ENCODE measurements at places on chromosomes 16 and 17.

GRCh38 chr17:80419255-80419654 is 4.3 kb downstream of the ENDOV start:
- no peak for DNase-seq

DNA sequence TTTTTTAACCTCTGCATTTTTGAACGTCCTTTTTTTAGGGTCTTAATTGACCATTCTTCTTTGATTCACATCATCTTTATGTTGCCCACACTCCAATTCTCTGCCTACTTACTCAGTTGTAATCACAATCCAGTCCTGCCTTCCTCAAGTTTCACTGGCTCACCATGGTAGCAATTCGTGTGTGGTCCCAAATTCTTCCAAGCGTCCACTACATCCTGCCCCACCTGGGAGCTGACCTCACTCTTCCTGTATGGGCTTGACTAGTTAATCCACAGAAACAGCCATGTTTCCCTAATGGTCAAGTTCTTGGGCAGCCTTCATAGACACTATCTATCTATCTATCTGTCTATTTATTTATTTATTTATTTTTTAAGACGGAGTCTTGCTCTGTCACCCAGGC is 7.1 kb downstream of the TLCD2 start:
- DNase-seq = no peak

GRCh38 chr16:82017911-82018568 is 6.8 kb upstream of the SDR42E1 start:
- DNase-seq = no peak

DNA sequence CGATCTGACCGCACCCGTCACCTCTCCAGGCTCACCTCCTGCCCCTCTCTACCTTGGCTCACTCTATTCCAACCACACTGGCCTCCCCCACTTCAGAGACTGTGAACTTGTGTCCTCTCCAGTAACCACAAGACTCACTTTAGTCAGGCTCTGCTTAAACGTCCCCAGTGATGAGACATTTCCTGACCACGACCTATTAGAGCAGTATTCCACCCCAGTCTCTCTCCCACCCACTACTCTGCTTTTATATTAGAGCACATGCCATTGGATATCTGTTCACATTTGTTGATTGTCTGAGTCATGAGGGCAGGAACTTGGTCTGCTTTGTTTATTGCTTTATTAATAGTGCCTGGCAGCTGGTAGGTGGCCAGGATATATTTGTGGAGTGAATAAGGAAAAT is 20.1 kb downstream of the COX11 start:
- no peak for DNase-seq

GRCh38 chr16:88616320-88616719 is 22.1 kb upstream of the IL17C start:
- DNase-seq = no peak

DNA sequence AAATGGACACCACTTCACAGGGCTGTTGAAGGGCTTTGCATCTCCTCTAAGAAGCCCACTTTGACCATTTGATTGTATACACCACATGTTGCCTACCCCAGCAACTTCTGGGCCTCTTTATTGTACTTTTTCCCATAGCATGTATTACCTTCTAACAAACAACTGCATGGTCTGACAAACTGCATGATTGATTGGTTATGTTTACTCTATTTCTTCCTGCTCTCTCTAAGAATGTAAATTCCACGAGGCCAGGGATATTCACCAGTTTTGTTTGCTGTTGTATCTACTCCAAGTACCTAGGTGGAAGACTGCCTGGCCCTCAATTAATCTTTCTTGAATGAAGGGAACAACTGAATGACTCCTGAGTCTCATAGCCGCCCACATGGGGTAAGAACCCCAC is 22.2 kb upstream of the BBS2 start:
- DNase-seq = no peak

- DNase-seq = no peak
Measured at GRCh38 chr16:23382279-23382678, 70.7 kb downstream of the COG7 start.

GRCh38 chr17:19713462-19713861 is 2.9 kb downstream of the SLC47A2 start:
- peak; percentile 18 for DNase-seq

DNA sequence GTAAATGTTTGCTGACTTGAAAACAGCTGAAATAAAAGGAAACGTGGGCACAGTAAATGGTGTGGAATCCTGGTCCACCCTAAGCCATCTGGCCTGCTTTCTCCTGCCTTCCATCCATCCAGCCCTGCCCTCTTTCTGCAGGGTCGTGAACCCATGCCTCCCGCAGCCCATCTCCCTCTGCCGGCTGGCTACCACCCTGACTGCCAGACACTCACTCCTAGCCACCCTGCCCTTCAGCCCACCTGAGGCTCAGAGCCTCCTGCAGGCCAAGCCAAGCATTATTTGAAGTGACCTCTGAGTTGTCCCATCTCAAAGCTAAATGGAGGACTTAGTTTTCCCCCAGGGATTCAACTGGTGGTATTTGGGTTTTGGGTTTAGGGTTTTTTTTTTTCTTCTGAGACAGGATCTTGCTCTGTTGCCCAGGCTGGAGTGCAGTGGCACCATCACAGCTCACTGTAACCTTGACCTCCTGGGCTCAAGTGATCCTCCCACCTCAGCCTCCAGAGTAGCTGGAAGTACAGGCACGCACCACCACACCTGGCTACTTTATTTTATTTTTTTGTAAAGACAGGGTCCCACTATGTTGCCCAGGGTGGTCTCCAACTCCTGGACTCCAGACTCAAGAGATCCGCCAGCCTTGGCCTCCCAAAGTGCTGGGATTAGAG is 8.4 kb downstream of the ZDHHC1 start:
- DNase-seq = no peak

GRCh38 chr16:31331141-31331764 is 23.7 kb upstream of the ITGAX start:
- DNase-seq = no peak

DNA sequence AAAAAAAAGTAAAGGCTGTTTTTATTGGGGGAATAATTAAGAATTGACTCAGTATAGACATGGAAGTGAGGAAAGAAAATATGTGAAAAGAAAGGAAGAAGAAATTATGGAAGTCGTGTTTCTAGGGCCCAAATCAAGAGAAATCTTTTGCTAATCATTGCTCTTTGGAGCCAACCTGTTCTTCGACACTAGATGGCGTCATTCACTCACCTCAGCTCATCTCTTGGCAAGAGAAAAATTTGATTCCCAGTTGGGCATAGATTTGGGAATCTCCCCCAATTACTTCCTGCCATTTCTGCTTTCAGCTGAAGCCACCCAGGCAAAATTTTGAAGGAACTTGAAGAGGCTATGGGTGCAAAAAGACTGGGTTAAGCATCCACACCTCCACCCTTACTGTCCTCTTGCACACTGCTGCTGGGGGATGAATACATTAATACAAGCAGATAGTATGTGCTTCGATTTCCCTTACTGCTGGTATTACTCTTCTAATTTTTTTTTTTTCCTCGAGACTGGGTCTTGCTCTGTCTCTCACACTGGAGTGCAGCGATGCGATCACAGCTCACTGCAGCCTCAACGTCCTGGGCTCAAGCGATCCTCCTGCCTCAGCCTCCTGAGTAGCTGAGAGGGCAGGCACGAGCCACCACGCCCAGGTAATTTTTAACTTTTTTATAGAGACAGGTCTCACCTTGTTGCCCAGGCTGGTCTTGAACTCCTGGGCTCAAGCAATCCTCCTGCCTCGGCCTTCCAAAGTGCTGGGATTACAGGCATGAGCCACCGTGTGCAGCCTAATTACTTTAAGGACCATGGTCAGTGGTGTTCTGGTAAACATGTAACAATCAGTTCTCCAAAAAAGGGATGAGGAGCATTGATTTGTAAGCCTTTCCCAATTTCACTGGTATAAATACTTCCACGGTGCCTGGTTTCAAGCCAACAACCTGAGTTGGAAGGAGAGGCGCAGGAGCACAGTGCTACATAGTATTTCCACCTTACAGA is 13.5 kb downstream of the PSMD7 start:
- DNase-seq = peak; percentile 29

GRCh38 chr16:89423681-89424260 is 66.6 kb downstream of the ANKRD11 start:
- no peak for DNase-seq

DNA sequence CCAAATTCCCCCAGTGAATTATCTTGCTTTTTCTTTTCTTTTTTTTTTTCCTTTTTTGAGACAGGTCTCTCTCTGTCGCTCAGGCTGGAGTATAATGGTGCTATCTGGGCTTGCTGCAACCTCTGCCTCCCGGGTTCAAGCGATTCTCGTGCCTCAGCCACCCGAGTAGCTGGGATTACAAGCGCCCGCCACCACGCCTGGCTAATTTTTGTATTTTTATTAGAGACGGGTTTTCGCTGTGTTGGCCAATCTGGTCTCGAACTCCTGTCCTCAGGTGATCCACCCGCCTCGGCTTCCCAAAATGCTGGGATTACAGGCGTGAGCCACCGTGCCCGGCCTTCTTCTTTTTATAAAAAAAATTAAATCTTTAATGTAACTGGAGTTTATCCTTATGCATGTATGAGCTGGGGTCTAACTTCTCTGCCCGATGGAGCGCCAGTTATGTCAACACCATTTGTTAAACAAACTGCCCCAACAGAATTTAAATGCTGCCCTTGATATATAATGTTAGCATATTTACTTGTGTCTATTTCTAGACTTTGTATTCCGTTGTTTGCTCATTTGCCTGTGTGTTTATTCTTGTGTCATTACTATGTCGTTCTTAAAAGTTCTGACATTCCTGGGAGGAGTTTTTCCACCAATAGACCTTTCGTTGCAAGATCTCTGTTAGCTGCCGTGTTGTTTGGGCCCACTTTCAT is 535 bp upstream of the AURKB start:
- DNase-seq = no peak

DNA sequence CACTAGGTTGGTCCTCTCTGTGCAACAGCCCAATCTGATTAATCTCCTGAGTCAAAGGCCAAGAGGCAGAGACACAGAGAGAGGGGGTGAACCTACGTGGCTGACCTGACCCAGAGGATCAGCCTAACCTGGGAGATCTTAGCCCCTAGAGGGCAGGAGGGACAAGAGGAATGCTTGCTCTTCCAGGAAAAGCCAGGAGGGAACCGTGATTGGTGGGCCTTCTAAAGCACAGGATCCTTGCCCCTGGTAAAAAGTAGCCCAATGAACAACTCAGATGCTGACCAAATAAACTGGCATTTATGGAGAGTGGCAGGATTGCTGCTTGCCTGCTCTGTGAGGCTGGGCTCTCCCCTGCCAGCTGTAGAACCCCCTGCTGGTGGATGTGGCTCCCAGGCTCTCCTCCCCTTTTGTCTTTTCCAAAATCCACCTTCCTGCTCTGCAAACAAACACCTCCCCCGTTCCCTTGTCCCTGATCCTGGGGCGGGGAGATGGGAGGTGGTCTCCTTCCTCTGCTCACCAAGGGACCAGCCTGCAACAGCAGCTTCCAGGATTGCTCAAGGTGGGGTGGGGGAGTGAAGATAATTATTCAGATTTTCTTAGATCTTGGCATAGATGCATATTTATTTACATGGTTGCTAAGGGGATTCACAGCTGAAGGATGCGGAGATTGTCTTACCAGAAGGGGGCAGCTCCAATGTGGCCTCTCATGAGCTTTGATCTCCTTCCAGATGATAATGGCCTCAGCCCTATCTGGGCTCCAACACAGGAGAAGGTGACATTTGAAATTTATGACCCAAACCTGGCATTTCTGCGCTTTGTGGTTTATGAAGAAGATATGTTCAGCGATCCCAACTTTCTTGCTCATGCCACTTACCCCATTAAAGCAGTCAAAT is 71.9 kb downstream of the SDR42E1 start:
- DNase-seq = no peak

DNA sequence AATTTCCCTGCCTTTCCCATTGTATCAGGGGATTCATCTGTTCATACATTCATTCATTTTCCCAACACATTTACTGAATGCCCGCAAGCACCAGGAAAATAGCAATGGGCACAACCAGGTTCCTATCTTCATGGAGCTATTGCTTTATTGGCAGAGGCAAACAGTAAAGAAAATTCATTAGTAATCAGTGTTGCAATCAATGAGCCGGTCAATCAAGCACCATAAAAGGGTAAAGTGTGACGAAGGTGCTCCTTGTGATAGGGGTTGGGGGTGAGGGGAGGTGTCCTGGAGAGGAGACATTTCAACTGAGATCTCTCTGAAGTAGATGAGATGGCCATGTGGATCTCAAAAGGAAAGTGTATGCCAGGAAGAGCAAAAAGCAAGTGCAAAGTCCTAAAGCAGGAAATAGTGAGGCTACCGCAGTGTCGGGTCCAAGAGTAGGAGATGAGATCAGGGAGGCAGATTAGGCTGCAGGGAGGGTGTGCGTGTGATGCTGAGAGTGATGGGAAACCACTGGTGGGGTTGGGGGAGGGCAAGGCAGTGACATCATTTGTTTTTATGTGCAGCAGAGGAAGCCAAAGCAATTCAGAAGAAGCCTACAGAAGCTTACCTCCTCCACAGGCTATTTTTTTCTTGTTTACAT is 28.4 kb downstream of the CDH13 start:
- DNase-seq = no peak

GRCh38 chr16:49821614-49822282 is 34.2 kb downstream of the ZNF423 start:
- DNase-seq = no peak

- no peak for DNase-seq
Measured at GRCh38 chr17:77328823-77329740, 188.3 kb downstream of the SEC14L1 start.

DNA sequence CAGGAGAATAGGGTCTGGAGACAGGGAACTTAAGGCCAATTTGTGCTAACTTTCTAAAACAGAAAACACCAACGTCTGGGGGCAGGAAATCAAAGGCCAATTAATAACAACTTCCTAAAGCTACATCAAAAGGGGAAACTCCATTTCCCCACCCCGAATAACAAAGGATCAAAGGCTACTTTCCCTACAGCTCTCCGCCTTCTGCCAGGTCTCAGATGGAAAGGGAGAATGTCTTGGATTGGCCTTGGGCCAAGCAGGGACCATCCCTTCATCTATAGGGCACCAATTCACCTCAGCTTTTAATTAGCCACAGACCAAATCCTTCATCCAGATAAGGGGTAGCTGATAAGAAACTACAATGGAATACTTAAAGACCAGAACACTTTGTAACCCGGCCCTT is 116.9 kb upstream of the ZKSCAN2 start:
- DNase-seq = no peak

All from D721Med (cell line).